ENCODE measurements at places on chromosomes 5 and 9. TPM values are rescaled to one million over a fixed set of nuclear protein-coding genes. Genes with fewer than 3 reads are reported as not detected.

The MARCHF11 gene
- not detected for total RNA-seq

The SPINK7 gene
- not detected for total RNA-seq

The NDST1 gene
- 60.7 TPM for total RNA-seq

The SPINK6 gene
- not detected for total RNA-seq

The SLC6A18 gene
- total RNA-seq: not detected

The TSLP gene
- 1.4 TPM for total RNA-seq

The RAI14 gene
- total RNA-seq: 60.3 TPM

The ALDH1A1 gene
- total RNA-seq: 191 TPM

- no peak for DNase-seq
These were observed 137.0 kb downstream of the MRPL36 start for GRCh38 chr5:1662559-1663085.

DNA sequence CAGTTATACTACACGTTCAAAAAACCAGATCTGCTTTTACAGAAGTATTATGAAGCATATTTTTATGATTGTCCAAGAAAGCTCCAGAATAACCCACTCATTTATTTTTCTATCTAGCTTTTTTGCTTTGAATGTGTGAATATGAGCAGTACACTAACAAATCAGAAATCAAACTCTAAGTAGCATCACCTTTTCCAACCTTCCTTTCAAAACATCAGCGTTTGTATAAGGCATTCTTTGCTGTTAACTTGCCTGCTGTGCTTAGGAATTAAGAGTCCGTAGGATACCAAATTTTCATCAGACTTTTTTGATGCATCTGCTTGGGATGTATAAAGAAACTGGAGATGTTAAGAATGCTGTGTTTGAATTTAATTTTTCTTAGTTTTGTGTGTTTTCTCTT lies 3.8 kb downstream of the TLE4 start:
- DNase-seq: no peak

DNA sequence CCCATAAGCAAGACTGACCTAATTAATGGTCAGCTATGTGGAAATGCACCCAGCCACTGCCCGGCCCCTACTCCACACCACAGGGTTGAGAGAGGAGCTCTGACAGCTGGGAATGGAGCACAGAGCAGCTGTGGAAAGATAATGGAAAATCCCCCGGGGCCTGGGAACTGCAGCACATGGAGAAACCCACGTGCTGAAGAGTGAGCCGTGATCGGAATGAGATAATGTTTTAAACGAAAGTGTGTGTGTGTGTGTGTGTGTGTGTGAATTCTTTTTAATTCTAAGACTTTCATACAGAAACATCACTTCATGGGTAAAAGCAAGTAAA lies 13.1 kb upstream of the SLC12A7 start:
- no peak for DNase-seq

DNA sequence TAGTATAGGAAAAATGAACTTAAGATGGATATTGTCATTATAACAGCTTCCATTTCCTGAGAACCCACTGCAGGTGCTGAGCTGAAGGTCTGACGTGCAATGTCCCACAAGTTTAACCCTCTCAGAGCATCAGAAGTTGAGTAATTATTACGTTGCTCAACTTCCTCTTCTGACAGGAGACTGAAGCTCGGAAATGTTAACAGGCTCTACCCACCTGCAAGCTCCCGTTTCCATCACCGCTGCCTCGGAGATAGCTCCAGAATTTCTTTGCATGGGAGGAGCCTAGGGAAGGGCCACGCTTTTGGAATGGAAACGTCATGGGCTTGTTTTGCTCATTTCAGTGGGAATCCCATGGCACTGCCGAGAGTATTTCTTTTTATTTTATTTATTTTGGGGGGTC lies 1.0 kb upstream of the NTMT1 start:
- DNase-seq: no peak

- DNase-seq: peak; percentile 66
These were observed 290.5 kb downstream of the DOCK8 start for GRCh38 chr9:504921-505740.

GRCh38 chr5:166356096-166356495 lies 1935.3 kb upstream of the WWC1 start:
- DNase-seq: no peak

- peak; percentile 66 for DNase-seq
These were observed 1.8 kb downstream of the PCDHA11 start for GRCh38 chr5:140870221-140871201.

DNA sequence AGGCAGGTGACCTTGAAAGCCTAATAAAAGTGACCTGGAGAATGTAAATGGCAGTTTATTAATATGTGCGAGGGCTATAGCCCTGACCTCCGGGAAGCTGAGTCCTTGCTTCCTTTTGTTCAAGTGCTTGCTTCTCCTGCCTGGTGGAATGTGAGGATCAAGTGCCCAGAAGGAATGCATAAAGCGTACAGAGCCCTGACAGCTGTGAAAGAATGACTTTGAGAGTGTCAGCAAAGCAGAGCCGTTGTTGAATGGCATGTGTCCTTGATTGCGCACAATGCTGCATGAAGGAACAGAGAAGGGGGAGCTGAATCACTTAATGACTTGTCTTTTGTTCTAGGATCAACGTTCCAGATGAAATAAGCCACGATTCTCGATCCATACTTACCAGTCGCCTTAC lies 133.0 kb downstream of the SLF1 start:
- DNase-seq: peak; percentile 54

DNA sequence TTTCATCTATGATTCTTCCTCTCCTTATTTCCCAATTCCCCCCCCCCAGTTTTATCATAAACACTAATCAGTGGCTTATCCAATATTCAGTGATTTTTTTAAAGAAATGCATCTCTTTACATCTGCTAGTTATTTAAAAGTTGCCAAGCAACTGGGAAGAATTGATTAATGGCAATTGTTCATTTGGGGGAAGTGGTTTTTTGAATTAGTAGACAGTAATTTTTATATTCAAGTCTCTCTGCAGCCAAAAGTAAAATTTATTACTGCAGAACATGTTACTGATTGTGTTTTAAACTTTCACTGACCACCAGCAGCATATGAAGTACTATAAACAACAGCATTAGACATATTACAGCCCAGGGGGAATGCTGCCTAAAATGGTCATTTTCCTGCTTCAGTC lies 308.8 kb upstream of the NREP start:
- DNase-seq: no peak

DNA sequence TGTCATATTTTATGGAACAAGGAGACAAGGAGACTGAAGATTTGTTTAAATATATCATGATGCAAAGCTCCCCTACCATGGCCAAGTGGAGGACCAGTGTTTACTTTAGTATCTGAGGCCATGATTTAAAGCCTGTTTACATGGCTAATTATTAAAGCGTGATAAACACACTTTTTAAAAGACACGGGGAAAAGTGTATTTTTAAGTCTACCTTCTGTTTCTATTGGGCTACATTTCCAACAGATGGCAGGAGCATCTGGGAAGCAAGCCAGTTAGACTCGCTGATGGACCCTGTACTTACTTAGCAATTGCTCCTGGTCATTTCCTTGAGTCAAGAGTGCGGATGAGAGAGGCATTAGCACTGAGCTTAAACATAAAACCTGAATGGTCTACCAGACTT lies 480.3 kb upstream of the SEMA6A start:
- peak; percentile 17 for DNase-seq

DNA sequence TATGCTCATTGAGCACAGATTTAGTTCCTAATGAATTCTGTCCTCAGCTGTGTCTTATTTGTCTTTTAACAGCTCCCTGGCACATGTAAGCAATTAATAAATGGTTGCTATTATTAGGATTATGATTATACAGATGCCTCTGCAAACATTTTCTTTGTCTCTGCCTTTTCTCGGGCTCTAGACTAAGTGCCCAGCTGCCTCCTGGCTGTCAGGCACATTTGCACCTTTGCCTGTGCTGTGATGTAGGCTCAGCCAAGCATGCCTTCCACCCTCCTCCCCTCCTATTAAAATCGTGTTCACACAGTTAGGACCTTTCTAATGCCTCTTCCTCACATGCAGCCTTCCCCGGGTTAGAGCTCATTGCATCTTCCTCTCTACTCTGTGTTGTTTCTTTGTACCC lies 25.7 kb downstream of the NPR3 start:
- no peak for DNase-seq

DNA sequence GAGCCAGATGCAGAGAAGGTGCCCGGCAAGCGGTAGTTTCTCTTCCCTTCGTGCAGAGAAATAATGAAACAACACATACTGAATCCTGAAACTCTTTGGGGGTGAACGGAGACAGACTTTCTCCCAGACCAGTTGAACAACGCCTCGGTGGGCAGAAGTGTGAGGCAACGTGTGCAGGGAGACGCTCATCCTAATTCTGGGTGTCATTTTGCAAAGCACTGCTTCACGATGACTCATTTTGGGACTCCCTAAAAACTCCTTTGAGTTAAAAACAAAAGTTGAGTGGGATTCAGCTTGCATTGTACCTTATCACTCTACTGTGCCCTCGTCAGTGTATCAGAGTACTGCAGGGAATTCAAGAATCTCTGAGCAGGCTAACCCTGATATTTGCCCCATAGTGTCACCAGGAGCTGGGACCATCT lies 3.5 kb upstream of the NEK6 start:
- peak; percentile 11 for DNase-seq

DNA sequence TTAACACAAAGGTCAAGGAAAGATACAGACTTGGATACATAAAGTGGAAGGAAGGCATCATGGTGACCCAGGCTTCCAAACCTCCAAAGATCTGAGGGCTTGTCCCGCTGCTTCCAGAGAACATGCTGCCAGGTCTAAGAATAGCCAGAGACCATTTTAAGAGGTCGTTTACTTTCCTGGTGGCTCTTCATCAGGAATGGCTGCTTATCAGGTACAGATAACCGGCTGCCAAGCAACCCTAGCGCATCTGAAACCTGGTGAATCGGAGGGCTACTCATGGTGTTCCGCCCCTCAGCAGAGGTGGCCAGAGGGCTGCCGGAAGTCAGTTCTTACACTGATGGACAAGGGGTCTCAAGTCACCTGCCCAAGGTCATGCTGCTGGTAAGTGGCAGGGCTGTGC lies 251.3 kb upstream of the DAP start:
- no peak for DNase-seq

- DNase-seq: no peak
These were observed 141.3 kb upstream of the MSX2 start for GRCh38 chr5:174583071-174583470.

DNA sequence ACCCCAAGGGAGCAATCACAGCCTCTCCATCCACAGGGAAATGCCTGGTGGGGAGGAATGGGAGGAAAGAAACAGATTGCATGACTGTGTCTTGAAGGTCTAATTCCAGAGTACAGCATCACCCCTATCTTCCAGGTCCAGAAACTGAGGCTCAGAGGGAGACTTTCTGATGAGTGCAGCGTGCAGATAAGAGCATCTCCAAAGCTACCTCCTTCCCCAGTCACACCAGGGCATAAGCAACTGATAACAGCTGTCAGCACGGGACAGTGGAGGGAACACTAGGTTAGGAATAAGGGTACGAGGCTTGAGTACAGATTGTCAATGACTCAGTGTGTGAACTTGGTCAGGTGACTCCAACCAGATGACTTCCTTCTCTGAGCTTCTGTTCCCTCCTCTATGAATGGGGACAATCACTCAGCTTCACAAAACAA lies 126.9 kb downstream of the KCNIP1 start:
- DNase-seq: no peak

DNA sequence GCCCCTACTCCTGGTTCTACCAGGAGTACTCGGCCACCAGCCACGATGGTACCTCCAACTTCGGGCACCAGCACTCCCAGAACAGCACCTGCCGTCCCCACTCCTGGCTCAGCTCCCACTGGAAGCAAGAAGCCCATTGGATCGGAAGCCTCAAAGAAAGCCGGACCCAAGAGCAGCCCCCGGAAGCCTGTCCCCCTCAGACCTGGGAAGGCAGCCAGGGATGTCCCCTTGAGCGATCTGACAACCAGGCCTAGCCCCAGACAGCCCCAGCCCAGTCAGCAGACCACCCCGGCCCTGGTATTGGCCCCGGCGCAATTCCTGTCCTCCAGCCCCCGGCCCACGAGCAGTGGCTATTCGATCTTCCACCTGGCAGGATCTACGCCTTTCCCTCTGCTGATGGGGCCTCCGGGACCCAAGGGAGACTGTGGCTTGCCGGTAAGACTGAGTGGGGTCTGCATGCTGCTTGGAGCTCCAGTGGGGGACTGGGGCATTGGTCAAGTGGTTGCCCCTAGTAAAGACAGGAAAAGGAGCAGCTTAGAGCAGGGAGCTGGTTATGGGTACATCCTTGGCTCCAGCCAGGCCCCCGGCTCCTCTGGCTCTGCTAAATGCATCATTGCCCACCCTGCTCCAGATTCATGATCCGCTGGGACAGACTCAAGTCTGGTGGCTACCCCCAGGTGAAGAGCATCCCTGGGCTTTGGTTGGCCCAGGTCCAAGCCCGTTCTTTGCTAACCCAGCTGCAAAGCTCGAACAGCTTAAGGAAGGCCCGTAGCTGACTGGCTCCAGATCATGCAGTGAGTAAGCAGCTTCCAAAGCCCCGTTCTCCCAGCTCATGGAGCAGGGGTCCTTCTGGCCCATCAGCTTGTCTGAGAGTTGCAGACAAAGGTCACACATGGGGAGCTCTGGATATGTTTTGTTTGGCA lies 14.0 kb downstream of the COL27A1 start:
- DNase-seq: peak; percentile 83

- peak; percentile 35 for DNase-seq
These were observed 29.3 kb downstream of the ZDHHC11 start for GRCh38 chr5:821504-821903.

DNA sequence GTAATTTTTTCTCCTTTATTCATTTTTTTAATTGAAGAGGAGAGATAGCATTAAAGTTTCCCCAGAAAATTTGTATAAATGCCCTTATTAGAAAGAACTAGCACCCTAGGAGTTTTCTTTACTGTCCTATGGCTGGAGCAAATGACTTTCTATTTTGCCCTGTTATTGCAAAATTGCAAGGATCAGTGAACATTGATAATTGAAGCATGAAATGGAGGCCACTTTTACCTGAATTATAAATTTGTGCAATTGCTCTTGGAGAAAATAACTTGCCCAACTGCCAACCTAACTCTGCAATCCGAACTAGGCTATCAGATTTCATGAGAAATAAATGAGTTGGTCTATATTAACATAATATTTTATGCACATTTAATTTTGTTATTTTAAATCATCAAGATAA lies 111.9 kb downstream of the MTRR start:
- DNase-seq: no peak

GRCh38 chr9:104386425-104387069 lies 117.5 kb upstream of the OR13F1 start:
- peak; percentile 59 for DNase-seq

DNA sequence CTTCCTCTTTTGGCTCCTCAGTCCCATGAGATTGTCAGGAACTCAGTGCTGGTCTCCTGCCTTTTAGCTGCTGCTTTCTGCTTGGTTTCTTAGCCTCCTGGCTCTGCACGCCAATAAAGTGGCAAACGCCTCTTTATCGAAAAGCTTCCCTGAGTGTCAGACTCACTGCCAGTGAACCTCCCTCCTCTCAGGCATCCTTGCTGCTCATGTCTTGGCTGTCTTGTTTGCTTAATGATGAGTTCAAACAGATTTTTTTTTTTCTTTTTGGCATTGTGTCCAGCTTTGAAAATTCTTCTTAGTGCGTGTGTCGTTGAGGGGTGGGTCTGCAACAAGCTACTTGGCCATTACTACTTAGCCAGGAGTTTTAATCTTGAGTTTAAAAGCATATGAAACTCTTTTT lies 14.9 kb downstream of the RASGRF2 start:
- no peak for DNase-seq
